BJ (cell line): ENCODE measurements at places on chromosomes 4 and X. TPM values are rescaled to one million over a fixed set of nuclear protein-coding genes. Genes with fewer than 3 reads are reported as not detected.

DNA sequence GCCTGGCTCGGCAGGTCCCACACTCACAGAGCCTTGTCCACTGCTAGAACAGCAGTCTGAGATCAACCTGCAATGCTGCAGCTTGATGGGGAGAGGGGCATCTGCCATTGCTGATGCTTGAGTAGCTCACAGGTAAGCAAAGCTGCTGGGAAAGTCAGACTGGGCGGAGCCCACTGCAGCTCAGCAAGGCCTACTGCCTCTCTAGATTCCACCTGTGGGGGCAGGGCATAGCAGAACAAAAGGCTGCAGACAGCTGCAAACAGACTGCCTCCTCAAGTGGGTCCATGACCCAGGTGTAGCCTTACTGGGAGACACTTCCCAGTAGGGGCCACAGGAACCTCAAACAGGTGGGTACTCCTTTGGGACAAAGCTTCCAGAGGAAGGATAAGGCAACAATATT, 110.6 kb upstream of the ADAMTS3 start:
- DNase-seq: no peak

DNA sequence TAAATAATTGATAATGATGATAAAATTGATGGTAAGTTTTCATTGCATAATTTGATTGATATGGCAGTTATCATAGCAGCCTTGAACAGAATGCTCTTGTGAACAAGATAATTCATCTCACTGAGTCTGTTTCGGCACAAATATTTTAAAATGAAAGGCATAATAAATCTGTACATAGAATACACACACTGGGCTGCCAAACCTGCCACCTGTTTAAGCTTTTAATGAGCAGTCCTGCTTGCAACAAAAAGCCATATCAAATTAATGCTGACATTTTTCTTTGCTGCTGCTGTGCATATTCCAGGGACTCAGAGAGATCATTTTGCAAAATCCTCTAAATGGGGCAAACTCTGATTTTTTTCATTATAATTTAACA, 201.1 kb downstream of the ARHGAP24 start:
- DNase-seq: no peak

DNA sequence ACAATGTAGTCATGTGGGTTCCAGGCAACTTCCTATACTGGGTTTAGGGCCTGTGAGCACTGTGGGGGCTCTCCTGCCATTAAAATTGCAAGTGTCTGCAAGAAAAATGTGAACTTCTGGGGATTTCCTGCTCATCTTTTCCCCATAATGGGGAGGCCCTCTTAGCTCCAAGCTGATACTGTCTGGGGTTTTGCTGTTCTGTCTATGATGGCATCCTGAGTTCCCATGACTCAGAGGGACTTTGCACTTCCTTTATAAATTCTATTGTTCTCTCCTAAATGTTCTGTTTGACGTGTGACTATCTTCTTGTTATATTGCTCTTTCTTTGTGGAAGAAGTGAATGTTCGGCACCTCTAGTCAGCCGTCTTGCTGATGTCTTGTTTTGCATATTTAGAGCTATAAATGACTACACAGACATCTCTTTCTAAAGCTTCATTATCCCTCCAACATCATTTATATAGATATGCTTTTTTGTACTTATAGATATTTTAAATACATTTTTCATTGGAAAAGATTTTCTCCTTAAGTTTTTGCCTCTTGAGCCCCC, 465.8 kb downstream of the NAF1 start:
- no peak for DNase-seq

The SPANXA2 gene
- polyA plus RNA-seq: not detected in 2 replicates

GRCh38 chr4:8332891-8333331, 63.4 kb downstream of the HTRA3 start:
- no peak for DNase-seq

- DNase-seq: no peak
Measured at GRCh38 chrX:37075892-37076595, 67.9 kb downstream of the FAM47C start.

The MAGEA8 gene
- polyA plus RNA-seq: not detected in 2 replicates

GRCh38 chrX:41087201-41087600, 2.0 kb downstream of the USP9X start:
- DNase-seq: no peak

- DNase-seq: no peak
Measured at GRCh38 chr4:15118292-15118691, 116.0 kb downstream of the CPEB2 start.

DNA sequence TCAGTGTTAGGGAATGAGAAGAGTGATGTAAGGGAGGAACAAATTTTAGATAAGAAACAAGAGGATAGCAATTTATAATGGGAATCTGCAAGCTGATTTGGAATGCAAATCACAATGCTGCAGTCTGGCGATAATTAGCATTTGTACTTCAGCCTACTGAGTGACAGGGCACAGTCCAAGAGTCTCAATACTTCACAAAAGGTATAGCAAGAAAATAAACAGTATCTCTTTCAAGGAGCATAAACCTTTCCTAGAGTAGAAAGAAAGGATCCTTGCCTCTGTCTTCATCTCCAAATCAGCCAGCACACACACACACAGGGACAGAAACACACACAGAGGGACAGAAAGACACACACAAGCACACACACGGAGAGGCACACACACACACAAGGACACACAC, 1.1 kb upstream of the GPM6A start:
- DNase-seq: no peak

DNA sequence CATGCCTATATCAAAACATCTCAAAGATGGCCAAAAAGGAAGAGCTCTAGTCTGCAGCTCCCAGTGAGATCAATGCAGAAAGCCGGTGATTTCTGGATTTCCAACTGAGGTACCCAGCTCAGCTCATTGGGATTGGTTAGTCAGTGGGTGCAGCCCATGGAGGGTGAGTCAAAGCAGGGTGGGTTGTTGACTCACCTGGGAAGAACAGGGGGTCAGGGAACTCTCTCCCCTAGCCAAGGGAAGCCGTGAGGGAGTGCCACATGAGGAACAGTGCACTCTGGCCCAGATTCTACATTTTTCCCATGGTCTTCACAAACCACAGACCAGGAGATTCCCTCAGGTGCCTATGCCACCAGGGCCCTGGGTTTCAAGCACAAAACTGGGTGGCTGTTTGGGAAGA, 57.3 kb upstream of the FGF16 start:
- DNase-seq: no peak

DNA sequence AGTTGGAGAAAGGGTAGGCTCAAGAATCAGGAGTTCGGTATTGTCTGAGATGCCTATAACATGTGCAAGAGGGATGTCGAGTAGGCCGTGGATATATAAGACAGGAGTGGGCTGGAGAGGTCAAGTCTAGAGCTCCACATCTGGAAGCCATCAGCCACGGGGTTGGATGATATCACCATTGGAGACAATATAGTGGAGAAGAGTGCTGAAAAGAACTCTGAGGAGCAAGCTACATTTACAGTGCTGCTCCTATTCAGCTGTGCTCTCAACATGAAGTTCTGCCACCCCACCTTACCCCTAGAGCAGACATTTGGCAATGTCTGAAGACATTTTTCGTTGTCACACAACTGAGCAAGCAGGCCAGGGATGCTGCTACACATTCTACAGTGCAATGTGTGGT, 20.9 kb upstream of the PLAC1 start:
- peak; percentile 37 for DNase-seq

DNA sequence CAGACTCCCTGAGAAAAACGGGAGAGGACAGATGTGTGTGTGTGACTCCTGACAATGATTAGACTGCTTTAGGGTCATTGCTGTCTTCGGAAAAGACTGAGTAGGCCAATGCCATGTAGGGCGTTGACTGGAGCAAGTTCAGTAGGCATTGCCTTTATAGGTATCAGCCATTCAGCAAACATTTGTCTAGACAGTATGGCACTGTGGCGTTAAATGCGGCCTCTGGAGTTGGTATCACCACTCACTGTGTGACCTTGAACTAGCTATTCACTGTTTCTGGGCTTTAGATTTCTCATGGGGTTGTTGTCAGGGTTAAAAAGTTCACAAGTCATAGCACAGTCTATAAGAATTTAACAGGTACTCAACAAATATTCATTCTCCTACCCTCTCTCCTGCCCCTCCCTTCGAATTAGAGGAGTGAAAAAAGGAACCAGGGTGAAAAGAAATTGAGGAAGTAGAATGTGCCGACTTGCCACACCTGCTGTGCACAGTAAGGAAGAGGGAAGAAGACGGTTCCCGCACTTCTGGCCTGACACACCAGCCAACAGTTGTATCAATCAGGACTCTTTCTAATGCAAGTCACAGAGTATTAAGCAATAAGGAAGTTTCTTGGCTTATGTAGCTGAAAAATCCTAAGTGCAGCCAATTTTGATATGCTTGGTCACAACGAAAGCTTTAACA, 83.2 kb upstream of the PLAC8 start:
- no peak for DNase-seq

The USP9X gene
- 18.9 and 37.1 TPM in 2 replicates for polyA plus RNA-seq

- no peak for DNase-seq
Measured at GRCh38 chr4:113981591-113981990, 2.1 kb upstream of the ARSJ start.

GRCh38 chr4:103318327-103318726, 120.2 kb upstream of the CENPE start:
- DNase-seq: no peak

The ADH1B gene
- polyA plus RNA-seq: 0.04 TPM in 2 replicates

GRCh38 chrX:119757979-119758730, at the start of gene SOWAHD:
SOWAHD (plus strand) TSS chrX:119758588; CDS start chrX:119758668, 80 bp downstream.
- DNase-seq: no peak

- DNase-seq: peak; percentile 53
Measured at GRCh38 chrX:38868941-38869401, 67.7 kb downstream of the MID1IP1 start.

The CORIN gene
- polyA plus RNA-seq: 19.3 and 22.1 TPM in 2 replicates

DNA sequence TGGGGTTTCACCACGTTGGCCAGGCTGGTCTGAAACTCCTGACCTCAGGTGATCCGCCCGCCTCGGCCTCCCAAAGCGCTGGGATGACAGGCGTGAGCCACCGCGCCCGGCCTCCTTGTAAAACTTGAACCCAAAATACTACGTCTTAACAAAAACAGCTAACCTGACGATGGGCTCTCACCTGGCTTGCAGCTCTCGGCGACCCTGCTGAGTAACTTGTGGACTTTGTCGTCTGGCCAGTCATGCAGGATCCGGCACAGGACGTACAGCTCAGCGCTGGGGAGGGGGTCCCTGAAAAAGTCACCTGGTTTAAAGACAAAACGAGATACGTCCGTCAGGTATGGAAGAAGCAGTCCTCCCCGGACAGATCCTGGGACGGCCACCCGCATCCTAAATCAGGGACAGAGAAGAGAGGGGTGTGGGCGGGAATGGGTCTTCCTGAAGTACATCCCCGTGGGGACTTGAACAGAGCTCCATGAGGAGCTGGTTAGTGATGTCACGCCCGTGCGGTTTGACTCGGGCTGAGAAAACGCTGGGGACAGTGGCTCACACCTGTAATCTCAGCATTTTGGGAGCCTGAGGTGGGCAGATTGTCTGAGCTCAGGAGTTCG, 20.7 kb upstream of the SLC25A6 start:
- no peak for DNase-seq

The TMPRSS11B gene
- polyA plus RNA-seq: not detected in 2 replicates

GRCh38 chr4:14853176-14853943, 148.9 kb upstream of the CPEB2 start:
- DNase-seq: peak; percentile 41

- no peak for DNase-seq
Measured at GRCh38 chr4:88763075-88763474, 65.4 kb upstream of the NAP1L5 start.

The NPNT gene
- not detected in 2 replicates for polyA plus RNA-seq

The CMC4 gene
- polyA plus RNA-seq: 10.0 and 13.4 TPM in 2 replicates

GRCh38 chrX:119574394-119575266, at the start of gene UBE2A:
UBE2A (plus strand) TSS chrX:119574563; CDS start chrX:119574712, 149 bp downstream.
- DNase-seq: peak; percentile 32

- DNase-seq: no peak
Measured at GRCh38 chr4:180769791-180770190, 1473.4 kb upstream of the TENM3 start.

The SMIM10L2A gene
- 0.05 and 0.09 TPM in 2 replicates for polyA plus RNA-seq

GRCh38 chrX:131827935-131828334, 195.2 kb upstream of the STK26 start:
- no peak for DNase-seq

- DNase-seq: no peak
Measured at GRCh38 chr4:110998320-110998719, 375.4 kb upstream of the PITX2 start.

The TRAPPC11 gene
- polyA plus RNA-seq: 21.2 and 38.3 TPM in 2 replicates

The CSN1S1 gene
- not detected in 2 replicates for polyA plus RNA-seq

DNA sequence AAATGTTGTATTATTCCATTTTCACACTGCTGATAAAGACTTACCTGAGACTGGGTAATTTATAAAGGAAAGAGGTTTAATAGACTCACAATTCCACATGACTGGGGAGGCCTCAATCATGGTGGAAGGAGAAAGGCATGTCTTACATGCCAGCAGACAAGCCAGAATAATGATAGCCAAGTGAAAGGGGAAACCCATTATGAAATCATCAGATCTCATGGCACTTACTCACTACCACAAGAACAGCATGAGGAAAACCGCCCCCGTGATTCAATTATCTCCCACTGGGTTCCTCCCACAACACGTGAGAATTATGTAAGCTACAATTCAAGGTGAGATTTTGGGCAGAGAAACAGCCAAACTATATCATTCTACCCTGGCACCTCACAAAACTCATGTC, 2535.1 kb downstream of the ARAP2 start:
- DNase-seq: no peak

DNA sequence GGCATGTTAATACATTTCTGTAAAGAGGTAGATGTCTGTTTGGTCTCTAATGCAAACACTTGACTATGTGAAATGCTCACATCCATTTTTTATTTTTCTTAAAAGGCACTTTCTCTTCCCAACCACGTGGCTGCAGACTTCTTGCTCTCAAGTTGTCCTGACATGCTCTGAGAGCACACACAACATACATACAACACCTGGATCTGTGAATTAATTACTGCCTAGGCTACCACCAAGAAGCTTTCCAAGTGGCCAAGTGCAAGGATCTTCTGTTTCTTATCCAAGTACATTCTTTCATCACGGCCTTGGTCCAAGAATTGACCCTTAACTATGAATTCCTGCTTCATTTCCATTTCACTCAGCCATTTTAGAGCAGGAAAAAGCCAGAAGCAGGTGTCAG, 110.8 kb downstream of the SPRY1 start:
- DNase-seq: no peak

GRCh38 chr4:82758701-82759685, 39.6 kb downstream of the SCD5 start:
- no peak for DNase-seq
